NCI-H2081 treated with DMSO at 0.1 percent for 48 hours (cell line): ENCODE measurements at places on chromosomes 3 and 15.

DNA sequence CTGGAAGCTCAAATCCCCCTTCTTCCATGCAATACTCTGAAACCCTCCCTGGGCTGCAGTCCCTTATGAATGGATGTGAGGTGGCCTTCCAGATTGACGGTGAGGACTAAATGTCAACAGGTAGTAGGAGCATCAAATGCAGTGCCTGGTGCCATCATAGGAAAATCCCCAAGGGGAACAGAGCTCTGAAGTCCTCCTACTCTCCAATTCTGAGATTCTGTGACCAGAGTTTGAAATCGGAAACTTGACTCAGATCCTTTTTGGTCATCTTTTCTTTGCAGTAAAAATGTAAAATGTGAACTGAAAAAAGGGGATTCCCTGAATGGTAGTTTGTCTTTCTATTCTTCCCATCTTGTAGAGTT is 68.8 kb upstream of the TJP1 start:
- DNase-seq, result no peak

DNA sequence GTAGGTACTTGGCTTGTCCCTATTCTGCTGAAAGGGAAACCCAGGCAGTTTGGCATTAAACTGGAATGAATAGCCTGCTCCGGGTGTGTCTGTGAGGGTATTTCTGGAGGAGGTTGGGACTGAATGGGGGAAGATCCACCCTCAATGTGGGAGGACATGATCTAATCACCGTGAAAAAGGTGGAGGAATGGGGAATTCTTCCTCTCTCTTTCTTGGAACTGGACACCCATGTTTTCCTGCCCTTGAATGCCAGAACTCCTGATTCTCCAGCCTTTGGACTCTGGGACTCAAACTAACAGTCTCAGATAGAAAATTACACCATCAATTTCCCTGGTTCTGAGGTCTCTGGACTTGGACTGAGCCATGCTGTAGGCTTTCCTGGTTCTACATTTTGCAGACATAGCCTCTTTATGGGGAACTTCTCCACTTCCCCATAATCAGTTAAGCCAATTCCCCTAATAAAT is 391.7 kb downstream of the EDEM1 start:
- no peak for DNase-seq

GRCh38 chr3:187954516-187954872 is 199.5 kb upstream of the LPP start:
- DNase-seq, result no peak

GRCh38 chr3:186368176-186368575 is 6.1 kb upstream of the DGKG start:
- DNase-seq, result no peak

- no peak for DNase-seq
These were observed at the start of gene PARP14 for GRCh38 chr3:122680475-122681283. Gene PARP14, plus strand, starts transcription at chr3:122680839. Its CDS starts 45 bp downstream, at chr3:122680884.

DNA sequence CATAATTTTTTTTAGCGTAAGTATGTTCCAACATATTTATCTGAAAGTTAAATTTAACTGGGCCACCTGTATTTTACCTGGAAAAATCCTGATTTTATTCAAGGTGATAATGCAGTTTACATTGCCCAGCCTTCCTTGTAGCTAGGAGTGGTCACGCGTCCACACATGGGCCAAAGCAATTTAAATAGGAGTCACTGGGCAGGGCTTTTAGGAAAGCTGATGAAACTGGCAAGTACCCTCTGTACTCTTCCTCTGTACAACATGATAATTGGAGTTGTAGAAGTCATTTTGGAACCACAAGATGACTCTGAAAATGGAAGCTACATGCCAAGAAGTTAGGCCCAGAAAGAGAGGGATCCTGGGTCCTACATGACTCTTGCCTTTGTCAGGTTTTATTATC is 9.5 kb downstream of the BTD start:
- no peak for DNase-seq

DNA sequence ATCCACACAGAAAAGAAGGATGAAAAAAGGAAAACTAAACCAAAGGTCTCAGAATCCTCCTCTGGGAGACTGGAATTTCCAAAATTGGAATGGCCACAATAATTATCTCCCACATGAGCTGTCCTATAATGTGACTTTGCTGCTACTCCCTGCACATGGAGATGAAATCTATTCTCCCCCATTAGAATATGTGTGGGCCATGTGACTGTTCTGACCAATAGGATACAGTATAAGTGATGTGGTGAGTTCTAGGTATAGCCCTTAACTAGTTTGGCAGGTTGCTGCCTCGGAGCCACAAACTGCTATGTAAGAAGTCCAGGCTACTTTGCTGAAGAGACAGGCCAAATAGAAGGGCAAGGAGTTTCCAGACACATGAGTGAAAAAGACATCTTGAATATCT is 5.2 kb downstream of the TRIM59 start:
- no peak for DNase-seq

DNA sequence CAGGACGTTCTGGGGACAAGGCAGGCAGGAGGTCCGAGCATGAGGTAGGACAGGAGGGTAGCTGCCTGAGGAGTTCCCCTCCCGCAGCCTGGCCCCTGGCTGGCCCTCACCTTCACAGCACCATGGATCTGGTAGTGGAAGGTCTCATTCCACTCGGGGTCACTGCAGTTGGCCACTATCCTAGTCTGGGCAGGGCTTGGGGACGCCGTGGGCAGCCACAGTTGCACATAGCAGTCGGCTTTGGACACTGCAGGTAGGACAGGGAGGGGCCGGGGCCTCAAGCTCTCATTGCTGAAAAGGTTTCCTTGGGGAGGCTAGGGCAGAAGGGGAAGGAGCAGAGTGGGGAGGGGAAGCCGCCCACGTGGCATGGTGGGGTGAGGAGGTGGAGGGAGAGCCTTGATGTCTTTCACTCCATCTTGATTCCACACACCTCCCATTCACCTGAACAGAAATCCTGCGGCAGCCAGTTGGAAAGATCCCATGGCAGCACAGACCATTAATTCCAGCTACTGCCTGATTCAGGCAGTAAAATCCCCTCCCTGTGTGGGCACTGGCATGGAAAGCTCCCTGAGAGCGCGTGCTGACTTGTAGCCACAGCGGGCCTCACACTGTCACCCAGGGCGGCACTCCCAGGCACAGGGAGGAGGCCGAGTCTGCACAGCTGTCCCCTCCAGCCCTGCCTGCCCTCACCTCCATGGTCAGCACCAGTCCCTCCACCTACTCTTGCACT is 2.1 kb downstream of the PLA2G4F start:
- no peak for DNase-seq

GRCh38 chr3:107313711-107314110 is 63.5 kb upstream of the CCDC54 start:
- DNase-seq, result no peak

DNA sequence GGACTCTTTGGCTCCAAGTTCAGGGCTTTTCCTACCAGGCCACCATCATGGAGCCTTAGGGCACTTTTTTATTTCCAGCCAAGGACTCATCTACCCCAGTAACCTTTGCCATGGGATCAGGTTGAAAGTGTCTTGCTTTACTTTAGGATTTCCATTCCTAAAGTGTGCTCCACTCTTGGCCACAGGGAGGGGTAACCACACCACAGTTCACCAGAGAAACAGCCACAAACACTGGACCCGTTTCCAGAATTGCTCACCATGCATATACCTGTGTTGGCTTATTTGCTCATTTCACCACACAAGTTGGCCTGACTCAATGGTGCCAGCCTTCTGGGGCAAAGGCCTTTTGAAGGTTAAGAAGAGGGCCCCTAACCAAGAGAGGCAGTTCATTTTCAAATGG is 70.6 kb upstream of the RAD18 start:
- DNase-seq, result no peak
